ENCODE measurements at places on chromosomes 3 and 15. TPM values are rescaled to one million over a fixed set of nuclear protein-coding genes. Genes with fewer than 3 reads are reported as not detected.

- no peak for DNase-seq
Observed at GRCh38 chr15:46496491-46497115, 861.8 kb downstream of the SQOR start.

DNA sequence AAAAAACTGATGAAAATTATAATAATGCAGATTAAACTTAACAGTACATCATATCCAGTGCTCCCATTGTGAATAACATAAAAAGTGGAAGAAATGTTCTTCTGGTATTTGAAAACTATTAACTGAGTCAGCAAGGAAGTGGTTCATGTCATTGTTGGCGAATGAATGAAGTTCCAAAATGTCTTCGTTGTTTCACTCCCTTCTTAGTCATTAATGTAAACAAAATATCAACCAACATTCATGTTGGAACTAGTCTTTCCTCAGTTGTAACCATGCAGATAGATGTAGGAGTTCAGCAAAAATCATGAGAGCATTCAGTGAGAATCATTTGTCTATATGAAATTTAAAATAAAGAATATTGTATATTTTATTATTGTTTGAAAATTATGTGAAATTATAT, 44.1 kb upstream of the ICE2 start:
- DNase-seq, result no peak

DNA sequence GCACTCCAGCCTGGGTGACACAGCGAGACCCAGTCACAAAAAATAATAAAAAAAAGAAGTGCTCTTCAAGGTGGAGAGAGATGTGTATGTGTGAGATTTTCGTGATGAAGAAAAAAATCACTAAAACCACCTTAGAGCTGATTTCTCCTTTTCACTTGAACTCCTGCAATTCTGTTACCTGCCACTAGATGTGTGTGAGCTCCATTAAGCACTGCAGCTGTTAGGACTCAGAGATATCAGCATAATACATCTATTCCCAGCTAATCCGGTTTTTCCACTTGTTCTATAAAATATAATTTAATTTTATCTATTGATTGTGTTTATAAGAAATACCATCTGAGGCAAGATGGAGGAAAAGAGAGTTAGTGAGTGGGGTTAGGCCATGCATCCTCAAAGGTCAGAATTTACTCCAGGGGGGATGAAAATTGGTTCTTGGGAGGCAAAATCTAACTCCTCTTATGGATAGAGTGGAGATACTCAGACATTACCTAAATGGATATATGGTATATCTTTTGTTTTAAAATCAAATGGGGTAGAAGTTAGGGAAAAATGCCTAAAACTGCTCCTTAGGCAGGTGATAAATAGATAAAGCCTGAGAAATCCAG, 152.7 kb downstream of the IL20RB start:
- DNase-seq, result no peak

DNA sequence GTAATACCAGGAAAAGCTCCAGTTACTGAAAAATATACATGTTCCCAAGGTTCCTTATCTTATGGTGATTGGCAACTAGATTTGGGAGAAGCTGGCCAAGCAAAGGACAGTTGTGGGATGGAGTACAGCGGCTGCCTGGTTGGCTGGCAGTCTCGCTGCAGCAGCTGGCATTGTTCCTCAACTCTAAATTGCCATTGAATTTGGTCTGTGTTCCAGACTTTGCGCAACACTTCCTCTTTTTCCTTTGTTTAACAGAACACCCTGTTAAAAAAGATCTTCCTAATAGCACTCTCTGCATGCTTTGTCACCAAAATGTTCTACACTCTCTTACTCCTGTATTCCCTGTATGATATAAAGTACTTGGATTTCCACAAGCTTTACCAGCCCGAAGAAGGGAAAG, 420.6 kb upstream of the RBMS3 start:
- DNase-seq, result no peak

Gene GOLGA8J
- polyA plus RNA-seq, result 1.2 TPM

Gene CLDN1
- 82.6 TPM for polyA plus RNA-seq

Gene PARP9
- polyA plus RNA-seq, result 15.5 TPM
